Activated CD8-positive, alpha-beta T cell treated with anti-CD3 and anti-CD28 coated beads for 36 hours (primary cell): ENCODE measurements at places on chromosomes 6 and 20. TPM values are rescaled to one million over a fixed set of nuclear protein-coding genes. Genes with fewer than 3 reads are reported as not detected.

Gene ADTRP
- 20.0 TPM for total RNA-seq

DNA sequence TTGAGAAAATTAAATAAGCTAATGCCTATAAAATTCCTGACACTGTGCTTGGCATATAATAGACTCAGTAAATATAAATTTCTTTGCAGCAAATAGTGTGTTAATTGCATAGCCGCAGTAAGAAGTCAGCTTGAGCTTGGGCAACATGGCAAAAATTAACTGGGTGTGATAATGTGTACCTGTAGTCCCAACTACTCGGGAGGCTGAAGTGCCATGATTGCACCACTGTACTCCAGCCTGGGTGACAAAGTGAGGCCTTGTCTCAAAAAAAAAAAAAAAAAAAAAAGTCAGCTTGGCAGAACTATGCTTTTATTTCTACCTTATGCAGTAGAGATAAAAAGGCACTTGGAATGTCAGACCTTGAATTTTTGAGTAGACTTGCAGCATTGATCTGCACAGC, 121.8 kb downstream of the AKAP7 start:
- no peak for DNase-seq

Gene OR2H2
- total RNA-seq: not detected

- DNase-seq: no peak
Measured at GRCh38 chr20:3543901-3544507, 73.2 kb downstream of the ATRN start.

Gene DSTN
- total RNA-seq: 55.5 TPM

DNA sequence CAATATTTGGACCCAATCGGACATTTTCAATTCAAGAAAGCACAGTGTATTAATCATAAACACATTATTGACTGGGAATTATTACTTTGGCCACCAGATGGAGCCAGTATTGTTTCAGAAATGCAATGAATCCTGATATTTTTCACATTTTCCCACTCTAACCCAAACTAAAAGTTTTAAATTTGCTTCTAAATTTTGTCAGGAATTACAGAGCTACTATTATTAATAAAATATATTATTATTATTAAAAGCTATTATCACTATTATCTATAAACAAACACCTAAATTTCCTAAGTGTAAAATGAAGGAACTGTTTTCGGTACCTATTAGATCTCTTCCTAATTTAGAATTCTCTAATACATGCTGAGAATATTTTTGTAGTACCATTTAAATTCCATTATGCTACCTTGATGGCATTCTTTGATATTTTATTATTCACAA, 245.3 kb downstream of the OGFRL1 start:
- DNase-seq: no peak

- DNase-seq: no peak
Measured at GRCh38 chr20:53565254-53565653, 28.4 kb downstream of the ZNF217 start.

DNA sequence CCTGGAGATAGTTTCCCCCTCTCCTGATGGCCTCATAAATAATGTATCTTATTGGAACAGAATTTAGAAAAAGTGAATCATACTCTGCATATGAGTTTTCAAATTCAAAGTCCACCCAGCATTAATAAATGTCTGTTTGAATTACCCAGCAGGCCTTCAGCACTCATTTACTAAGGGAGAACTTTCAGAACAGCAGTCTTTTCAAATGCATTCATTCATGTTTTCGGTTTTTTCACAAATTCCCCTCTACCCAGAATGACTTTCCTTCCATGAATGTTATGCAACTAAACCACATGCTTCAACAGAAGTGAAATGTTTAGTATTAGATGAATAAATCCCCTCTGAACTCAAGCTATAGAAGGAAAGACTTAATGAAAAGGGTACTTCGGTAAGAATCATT, 92.4 kb downstream of the RTN4IP1 start:
- DNase-seq: no peak

Gene SLC25A27
- 0.70 TPM for total RNA-seq

Gene ASIP
- not detected for total RNA-seq

DNA sequence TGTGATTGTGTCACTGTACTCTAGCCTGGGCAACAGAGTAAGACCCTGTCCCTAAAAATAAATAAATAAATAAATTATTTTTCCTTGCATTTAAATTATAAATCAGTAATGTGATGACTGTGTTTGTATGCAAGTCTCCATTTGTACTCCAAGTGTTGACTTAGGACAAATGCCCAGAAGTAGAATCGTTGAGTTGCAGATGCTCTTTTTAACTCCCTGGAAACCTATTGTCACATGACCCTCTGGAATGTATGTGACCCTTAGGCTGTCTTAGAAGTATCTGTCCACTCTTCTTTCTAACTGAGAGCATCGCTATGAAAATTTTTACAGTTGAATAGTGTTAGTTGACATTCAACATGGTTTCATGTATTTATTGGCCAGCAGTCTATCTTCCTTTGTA, 18.8 kb downstream of the OR2A4 start:
- no peak for DNase-seq

- no peak for DNase-seq
Measured at GRCh38 chr20:62535964-62536363, 60.2 kb upstream of the GATA5 start.

Gene CDKN1A
- 47.4 TPM for total RNA-seq

- DNase-seq: no peak
Measured at GRCh38 chr20:2559279-2559626, 22.9 kb downstream of the TMC2 start.

DNA sequence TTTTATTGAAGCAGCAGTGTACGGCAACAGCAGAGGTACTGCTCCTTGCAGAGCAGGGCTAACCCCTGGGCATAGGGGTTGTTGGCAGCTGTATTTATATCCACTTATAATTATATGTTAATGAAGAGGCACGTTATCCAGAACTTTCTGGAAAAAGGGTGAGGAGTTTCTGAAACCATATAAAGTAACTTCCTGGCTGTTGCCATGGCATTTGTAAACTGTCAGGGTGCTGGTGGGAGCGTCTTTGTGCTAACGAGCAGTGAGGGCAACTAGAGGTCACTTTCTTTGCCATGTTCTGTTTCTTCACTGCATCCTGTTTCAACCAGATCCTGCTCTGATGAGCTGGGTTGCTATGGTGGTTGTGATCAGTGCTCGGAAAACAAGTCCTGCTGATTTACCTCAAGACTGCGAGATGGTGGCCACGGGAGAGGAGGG, 11.1 kb upstream of the ARFGEF2 start:
- DNase-seq: no peak

Gene HLA-DPA1
- 27.9 TPM for total RNA-seq

GRCh38 chr20:58603721-58604120, 47.4 kb upstream of the STX16 start:
- DNase-seq: no peak

Gene MRAP2
- total RNA-seq: not detected

Gene LY86
- total RNA-seq: 0.32 TPM
